ENCODE measurements at places on chromosomes 16 and 17.
A peak's percentile ranks its signal among the peaks of the same experiment; 100 is the strongest.

DNA sequence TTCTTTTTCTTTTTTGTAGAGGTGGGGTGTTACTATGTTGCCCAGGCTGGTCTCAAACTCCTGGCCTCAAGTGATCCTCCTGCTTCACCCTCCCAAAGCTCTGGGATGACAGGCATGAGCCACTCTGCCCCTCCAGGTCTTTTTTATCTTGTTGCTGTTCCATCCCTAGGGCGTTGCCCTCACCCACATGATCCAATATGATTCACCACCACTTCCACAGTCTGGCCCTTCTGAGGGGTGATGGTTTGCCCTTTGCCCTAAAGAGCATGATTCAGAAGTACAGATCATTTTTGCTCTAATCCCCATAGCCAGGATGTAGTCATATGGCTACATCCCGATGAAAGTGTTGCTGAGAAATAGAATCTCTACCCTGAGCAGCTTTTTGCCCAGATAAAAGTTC lies 18.8 kb downstream of the STX4 start:
- DNase-seq, result no peak

GRCh38 chr16:67055712-67056487 lies 27.0 kb downstream of the CBFB start:
- DNase-seq, result no peak

DNA sequence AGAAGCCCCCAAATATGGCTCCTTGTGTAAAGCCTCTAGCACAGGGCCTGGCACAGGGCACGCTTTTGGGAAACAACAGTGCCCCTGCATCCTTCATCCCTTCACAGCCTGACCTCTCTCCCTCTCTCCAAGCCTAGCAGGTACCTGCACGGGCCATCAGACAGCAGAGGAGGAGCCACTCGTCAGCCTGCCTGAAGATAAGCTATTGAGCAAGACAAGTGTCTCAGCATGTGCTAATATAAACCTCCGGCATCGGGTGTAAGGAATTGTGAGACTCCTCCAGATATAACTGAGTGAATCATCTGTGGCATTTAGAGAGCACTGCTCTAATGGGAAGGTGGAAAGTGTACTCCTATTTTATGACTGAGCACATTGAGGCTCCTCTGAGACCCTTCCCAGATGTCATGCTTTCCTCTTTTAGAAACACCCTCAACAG lies 38.3 kb downstream of the TBX4 start:
- DNase-seq, result no peak

GRCh38 chr16:57837305-57838125 lies 35.2 kb upstream of the KIFC3 start:
- DNase-seq, result no peak

- DNase-seq, result no peak
These were observed 41.1 kb downstream of the TSC2 start for GRCh38 chr16:2088759-2089358.

DNA sequence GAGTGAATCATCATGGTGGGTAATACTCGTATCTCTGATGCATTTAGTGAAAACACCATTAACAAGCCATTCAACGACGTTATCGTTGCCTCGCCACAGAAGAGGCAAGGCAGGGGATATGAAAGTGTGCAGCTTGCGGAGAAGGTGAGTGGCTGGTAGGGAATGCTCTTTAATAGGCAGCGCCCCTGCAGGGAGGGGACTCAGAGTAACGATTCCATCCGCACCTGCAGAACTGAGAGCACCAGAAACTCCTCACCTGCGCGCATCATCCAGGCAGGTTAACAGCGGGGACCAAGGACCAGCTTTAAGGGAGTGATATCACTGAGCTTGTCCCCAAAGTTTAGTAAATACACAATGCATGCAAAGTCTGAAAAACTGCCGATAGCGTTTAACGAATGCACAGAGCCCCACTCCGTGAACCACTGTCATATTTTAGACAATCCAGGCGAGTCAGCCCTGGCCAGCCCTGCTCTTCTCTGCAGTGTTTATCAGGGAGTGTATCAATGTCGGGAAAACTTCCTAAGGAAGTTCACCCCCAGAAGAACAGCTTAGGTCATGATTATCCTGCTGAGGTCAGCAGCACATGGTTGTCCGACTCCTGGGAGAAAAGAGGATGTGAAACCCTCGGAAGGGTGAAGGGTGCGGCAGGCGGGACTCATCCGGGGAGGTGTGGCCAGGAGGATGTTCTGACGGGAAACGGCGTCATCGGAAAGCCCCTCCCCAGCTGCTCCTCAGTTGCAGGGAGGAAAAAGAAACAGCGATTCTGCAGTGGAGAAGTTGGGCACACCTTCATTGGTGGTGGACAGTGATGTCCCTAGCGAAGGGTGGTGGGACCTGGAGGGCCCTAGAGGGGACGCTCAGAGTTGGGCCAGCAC lies 68.5 kb upstream of the DNAH17 start:
- no peak for DNase-seq

DNA sequence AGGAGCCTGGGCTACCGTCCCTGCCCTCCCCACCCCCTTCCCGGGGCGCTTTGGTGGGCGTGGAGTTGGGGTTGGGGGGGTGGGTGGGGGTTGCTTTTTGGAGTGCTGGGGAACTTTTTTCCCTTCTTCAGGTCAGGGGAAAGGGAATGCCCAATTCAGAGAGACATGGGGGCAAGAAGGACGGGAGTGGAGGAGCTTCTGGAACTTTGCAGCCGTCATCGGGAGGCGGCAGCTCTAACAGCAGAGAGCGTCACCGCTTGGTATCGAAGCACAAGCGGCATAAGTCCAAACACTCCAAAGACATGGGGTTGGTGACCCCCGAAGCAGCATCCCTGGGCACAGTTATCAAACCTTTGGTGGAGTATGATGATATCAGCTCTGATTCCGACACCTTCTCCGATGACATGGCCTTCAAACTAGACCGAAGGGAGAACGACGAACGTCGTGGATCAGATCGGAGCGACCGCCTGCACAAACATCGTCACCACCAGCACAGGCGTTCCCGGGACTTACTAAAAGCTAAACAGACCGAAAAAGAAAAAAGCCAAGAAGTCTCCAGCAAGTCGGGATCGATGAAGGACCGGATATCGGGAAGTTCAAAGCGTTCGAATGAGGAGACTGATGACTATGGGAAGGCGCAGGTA lies 762 bp downstream of the CDK12 start:
- DNase-seq, result peak; percentile 34

DNA sequence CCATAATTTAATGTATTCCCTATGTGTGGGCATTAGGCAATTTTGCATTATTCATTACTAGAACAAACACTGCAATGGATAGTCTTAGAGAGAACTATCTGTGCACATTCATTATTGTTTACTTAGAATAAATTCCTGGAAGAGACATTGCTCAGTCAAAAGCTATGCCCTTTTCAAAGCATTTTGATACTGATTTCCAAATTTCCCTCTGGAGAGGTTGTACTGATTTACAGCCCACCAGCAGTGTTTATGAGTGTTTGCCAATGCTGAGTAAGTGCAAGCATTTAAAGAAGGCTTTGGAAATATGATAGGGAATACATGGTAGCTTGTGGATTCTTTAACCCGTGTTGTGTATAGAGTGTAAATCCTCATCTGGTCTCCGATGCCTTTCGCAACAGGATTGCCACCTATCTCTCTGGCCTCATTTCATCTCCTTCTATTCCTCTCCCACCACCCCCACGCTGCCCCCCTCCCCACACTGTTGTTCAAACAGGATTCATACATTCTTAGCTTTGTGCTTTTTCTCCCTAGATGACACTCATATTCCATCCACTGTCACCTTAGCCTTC lies 33.4 kb upstream of the MMD start:
- no peak for DNase-seq

GRCh38 chr17:55432358-55433028 lies 10.9 kb upstream of the MMD start:
- DNase-seq, result no peak

GRCh38 chr16:11236461-11237254 lies 19.3 kb downstream of the SOCS1 start:
- no peak for DNase-seq

- DNase-seq, result no peak
These were observed 71.5 kb downstream of the RGS9 start for GRCh38 chr17:65208717-65209116.

GRCh38 chr16:89629827-89630610 lies 16.6 kb downstream of the DPEP1 start:
- no peak for DNase-seq

DNA sequence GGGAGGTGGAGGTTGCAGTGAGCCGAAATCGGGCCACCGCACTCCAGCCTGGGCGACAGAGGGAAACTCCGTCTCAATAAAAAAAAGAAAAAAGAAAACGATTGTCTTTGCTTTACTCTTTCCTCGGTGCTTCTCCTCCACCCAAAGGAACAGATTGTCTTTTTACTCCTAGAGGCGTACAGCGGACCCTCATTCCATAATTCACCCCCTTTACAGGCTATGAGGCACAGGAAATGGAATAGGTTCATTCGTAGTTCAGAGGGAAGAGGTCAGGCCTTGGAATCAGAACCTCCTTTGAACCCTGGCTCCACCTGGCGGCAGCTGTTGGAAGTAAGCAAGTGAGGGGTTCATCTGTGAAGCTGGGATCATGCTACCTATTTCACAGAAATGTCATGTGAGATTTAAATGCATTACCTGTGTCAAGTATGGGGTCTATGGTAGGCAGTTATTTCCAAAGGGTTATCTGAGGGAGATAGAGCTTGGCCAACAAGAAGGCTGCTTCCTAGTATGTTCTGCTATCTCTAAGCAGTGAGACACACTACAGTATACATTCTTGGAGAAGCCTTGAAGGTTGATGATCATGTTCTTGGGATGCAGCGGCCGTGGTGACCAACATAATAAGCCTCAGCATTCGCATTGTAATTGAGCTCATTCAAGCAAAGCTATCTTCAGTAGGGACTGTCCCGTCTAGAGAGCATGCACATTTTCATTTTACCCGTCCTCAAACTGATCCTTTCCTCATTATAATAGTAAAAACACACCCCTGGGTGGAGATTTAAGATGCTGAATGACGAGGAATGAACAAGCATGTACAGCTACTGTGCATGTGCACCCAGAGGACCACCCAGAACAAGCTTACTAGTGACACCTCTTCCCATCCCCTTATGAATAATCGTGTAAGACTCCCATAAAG lies 18.7 kb upstream of the ZNF689 start:
- peak; percentile 76 for DNase-seq

- DNase-seq, result no peak
These were observed 1.9 kb upstream of the PER1 start for GRCh38 chr17:8153957-8154607.

GRCh38 chr17:75589919-75590303 lies 2.3 kb downstream of the MYO15B start:
- DNase-seq, result peak; percentile 15

- no peak for DNase-seq
These were observed 105.2 kb downstream of the C16orf95 start for GRCh38 chr16:87212026-87212425.

- DNase-seq, result no peak
These were observed 3.9 kb upstream of the THRA start for GRCh38 chr17:40058865-40059264.

DNA sequence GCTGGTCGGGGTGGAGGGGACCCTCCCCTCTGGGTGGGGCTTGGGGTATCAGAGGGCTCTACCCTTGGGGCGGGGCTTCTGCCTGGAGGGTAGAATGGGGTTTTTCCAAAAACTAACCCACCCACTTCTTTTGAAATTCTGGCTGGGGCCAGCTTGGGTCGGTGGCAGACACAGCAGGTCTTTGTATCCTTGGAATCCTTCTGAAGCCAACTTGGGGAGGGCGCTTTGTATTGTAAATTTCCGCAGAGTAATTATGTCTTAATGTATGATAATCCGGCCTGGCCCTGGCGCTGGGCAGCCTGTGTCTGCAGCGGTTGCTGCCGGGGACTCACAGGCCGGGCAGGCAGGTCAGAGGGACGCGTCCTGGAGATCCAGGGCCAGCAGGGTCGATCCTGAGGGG lies 33.9 kb upstream of the GSE1 start:
- no peak for DNase-seq

DNA sequence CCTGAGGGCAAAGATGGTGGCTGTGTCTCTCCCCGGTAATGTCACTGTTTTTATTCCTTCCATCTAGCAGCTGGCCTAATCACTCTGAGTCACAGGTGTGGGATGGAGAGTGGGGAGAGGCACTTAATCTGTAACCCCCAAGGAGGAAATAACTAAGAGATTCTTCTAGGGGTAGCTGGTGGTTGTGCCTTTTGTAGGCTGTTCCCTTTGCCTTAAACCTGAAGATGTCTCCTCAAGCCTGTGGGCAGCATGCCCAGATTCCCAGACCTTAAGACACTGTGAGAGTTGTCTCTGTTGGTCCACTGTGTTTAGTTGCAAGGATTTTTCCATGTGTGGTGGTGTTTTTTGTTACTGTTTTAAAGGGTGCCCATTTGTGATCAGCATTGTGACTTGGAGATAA lies 5.5 kb upstream of the RAPGEFL1 start:
- no peak for DNase-seq

DNA sequence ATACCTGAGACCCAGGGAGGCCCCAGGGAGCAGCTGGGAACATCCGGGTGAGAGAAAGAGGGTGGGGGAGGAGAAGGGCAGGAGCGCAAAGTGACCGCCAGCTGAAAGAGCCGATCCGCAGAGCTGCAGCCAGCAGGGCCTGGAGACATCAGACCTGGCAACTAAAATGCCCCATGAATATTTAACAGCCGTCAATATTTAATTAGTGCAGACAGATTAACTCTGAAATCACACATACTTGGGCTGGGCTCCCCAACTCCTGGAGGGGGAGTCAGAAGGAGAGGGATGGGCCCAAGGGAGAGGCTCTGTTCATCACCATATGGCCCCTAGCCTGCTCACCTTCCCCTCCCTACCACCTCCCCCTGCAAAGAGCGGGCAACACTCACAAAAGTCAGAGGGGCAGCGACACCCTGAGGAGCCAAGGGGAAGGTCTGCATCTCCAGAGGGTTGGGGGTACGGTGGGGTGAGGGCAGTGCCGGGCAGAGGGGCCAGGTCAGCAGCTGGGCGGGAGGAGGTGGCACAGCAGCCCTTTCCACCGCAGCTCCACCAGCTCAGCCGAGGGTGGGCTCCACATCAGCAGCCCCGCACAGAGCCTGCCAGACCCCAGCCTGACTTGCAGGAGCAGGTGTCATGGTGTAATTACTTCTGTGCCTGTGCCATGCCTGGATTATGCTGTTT lies 61.9 kb upstream of the CCL1 start:
- DNase-seq, result no peak

GRCh38 chr17:47990962-47991731 lies 20.2 kb downstream of the CDK5RAP3 start:
- peak; percentile 60 for DNase-seq

DNA sequence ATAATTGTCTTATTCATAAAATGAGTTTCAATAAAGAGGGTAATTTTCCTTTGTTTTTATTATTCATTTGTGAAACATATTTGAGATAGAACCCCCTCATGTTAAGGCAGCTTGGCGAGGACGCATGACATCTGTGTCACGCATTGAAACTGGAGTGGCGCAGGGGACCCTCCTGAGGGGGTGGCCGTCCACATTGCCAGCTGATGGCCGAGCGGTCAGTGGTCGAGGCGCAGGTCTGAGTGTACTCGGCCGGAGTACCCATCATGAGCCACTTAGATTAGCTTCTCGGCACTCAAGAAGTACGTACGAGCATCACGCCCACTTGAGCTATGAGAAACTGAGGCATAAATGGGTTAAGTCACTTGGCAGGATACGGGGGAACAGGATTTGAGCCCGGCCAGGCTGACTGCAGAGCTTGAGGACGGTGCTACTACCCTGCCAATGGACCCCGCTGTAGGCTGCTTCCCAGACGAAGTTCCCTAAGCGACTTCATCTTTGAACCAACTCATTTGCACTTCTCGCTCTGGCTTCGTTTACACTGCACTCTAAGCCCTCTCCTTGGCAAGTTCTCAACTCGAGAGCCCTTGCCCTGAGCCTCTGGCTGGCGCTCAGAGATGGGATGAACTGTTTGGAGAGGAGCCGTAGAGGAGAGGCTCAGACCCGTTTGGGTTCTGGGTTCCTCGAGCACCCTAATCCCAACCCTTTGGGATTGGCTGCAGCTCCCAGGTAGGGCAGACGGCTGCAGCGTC lies 91.8 kb downstream of the SDK2 start:
- DNase-seq, result no peak
